ENCODE measurements at places on chromosomes 1 and 21.

DNA sequence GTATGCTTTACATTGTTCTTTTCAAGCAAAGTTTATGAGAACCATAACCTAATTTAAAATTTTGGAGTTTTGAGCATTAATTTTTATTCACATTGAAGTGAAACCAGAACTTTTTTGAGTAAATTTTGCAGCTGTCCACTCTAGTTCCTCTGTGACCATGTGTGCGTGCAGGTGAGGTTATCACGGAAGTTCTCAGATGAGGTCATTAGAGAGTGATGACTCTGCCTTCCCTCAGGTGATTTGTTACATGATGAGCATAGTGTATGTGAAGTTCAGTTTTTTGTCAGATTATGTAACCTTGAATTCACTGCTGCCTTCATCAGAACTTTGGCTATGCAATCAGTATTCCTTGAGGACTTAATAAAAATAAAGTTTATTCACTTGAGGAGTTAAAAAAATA lies 828.2 kb downstream of the ADGRL2 start:
- DNase-seq, result no peak

DNA sequence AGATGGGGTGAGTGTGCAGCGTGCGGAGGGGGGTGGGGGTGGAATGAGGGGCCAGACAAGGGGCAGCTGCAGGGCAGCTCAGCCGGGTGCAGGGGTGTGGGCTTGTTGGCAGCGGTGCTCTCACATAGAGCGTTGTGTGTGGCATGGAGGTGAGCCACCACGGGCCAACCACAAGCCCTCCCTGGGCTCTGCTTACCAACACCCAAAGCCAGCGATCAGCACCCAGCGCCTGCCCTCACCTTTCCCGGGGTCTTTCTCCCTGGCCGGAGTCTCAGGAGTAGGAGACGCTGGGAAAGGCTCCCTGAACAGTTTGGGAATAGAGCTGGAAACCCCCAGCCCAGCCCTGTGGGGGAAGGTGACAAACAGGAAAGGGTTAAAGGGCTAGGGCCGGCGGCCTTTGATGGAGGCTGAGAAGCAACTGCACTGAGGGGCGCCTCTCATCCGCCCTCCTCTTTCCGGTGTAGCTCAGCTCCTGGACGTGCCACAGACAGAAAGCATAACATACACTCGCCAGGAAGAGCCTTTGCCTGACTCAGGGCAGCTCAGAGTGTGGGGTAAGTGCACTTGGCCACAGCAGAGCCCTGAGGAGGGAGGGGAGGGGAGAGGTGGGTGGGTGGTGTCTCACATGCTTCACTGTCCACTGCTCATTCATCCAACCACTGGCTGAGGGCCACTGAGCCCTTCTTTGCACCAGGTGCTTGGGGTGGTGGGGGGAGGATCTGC lies 577 bp downstream of the IKBKE start:
- DNase-seq, result peak; percentile 60

DNA sequence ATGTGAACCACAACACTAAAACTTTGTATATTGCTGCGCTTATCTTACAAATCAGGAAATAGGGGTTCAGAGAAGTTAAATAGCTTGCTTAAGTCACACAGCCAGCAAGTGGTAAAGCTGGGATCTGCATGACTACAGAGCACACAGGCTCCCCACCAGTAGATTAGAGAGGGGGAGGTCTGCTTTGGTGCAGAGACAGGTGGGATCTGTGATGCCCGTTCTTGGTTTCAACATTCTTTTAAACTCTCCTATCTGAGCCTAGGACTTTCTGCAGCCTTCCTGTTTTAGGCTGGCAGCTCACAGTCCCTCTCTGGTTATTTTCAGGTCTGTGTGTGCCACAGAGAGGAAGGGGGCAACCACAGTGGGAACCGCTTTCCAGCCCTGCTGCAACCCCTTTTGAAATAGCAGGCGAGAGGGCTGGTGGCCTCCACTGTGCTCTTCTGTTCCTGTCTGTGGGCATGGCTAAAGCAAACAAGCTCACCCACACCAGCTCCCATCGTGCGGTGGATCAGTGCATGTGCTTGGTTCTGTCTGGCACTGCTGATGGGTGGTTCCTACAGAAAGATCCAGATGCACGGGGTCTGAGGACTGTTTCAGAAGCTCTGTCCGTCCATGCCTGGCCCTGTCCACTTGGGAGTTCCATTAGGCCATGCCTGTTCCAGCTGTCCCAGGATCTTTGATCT lies 1.7 kb upstream of the IL6R start:
- no peak for DNase-seq

DNA sequence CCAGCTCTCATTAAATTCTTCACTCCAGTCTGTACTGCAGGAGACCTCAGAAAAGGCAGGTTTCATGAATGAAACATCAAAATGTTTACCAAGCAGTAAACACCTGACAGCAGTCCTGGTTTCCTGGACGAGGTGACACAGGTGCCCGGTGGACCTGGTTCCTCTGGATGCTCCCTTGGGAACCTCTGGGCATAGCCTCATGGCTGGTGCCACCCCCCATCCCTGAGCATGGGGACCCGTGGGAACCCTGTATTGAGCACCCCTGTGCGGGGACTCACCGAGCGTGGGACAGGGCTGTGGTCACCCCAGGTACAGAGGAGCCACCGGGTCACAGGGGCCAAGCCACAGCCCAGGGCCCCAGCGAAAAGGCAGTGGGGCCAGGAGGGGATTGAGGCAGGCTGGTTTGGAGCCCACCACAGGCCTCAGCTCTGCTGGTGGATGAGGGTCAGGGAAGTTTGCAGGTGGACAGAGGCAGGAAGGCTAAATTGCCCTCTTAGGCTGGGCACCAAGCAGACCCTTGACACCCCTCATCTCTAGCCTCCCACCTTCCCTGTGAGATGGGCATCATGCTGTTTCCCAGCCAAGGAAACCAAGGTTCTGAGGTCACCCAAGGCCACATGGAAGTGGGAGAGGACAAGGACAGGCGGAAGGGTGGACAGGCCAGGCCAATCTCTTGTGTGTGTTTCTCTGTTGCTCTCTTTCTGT lies 158.4 kb downstream of the PTPRU start:
- no peak for DNase-seq

- no peak for DNase-seq
Measured at GRCh38 chr1:8255712-8256111, 62.2 kb upstream of the SLC45A1 start.

GRCh38 chr1:239125027-239125426 lies 261.3 kb upstream of the CHRM3 start:
- no peak for DNase-seq

DNA sequence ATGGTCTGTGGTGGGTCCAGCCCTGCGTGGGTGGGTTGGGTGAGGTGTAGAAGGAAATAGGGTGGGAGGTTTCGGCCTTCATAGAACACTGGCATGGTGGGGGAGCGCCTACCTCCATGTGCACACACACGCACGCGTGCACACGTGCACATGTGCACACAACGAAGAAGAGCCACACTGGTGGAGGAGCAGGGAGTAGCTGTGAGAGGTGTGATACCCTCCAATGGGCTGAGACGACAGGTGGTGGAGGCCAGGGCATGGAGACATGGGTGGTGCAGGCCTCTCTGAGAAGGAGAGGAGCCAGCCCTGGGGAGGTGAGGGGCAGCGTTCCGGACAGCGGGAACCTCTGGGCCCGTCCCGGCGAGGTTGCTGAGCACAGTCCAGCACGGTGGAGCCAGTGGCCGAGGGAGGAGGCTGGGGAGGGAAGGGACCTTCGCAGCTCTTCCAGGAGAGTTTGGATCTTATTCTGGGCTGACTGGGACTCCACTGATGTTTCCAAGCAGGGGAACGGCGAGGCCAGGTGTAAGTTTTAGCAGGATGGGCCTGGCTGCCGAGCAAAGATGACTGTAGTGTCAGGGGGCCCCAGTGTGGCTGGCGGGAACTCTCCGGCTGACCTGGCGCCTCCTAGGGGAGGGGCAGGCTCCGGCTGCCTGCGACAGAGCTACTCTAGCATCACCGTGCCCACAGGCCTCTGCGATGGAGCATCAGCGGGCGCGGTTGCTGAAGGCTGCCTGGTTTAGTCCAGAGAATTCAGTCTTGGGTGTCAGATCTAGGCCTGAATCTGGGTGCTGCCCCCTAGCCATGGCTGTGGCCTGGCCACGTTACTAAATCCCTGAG lies 107.2 kb downstream of the ARHGEF10L start:
- no peak for DNase-seq

- no peak for DNase-seq
Measured at GRCh38 chr1:8134546-8135235, 108.6 kb upstream of the ERRFI1 start.

GRCh38 chr1:12447307-12447706 lies 170.7 kb downstream of the DHRS3 start:
- no peak for DNase-seq

DNA sequence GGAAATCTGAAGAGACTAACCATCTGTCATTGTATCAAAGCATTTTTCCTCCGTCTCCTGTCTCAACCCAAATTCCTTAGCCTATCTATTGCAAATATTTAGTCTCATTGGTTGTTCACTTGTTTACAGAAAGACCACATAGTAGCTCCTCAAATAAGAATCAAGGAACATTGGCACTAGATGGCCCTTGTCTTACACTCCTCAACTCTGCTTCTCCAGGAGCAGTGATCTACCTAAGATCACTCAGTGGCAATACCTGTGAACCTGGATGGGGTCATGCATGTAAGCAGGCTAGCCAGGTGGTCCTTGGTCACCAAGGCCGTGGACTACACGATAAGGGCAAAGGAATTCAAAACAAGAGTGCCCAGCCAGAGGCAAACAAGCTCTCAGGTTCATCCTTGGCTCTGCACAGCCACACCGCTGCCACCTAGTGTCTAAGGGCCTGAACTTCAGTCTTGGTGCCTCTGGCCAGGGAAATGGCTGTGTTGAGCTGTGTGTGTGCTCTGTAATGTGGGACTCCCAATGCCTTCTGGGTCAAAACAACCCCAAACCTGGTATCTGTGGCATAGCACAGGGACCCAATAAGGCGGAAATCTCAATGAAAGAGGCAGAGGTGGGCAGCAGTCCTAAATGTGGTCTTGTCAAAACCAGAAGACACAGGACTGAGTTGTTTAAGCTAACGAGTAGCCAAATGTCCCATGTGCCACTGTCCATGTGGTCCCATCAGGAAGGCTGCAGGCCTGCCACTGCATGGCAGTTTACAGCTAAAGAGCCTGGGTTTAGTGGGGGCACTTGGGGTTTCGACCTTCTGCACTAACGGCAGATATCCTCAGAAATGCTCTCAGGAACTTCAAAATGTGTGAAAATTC lies 54.5 kb downstream of the GPR161 start:
- peak; percentile 72 for DNase-seq

DNA sequence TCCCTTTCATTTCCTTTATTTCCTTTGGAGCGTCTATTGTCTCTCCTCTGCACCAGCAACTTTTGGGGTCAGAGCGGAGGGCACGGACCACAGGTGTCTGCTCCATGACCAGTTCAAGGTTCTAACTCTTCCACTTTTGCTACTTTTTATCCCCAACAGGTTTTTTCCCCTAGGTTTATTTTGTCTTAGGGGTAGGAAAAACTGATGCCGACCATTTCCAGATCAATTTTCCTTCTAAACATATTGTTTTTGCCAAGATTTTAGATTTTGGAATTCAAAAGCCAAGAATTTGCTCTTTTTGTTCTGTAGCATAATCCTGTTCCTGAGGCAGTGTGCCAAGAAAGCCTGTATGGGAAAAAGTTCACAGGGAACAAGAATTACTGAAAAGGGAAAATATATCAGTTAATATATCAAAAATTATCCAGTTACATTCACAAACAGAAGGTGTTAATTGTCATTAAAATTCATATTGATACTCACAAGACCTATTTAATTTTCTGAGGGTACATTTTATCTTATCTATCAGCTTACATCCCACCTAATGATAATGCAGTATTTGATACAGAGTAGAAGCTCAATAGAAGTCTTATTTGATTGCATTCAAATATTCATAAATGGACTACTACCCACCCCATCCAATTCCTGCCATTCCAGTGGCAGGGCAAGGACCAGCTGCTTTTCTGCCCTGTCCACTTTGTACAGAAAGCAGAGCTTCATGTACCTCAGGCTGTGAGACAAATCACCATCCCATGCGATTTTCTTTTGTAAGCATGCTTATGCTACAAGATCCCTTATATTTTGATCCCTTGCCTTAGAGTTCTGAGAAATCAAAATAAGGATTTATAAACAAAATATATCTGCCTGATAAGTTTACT lies 31.2 kb downstream of the TSEN15 start:
- DNase-seq, result no peak

DNA sequence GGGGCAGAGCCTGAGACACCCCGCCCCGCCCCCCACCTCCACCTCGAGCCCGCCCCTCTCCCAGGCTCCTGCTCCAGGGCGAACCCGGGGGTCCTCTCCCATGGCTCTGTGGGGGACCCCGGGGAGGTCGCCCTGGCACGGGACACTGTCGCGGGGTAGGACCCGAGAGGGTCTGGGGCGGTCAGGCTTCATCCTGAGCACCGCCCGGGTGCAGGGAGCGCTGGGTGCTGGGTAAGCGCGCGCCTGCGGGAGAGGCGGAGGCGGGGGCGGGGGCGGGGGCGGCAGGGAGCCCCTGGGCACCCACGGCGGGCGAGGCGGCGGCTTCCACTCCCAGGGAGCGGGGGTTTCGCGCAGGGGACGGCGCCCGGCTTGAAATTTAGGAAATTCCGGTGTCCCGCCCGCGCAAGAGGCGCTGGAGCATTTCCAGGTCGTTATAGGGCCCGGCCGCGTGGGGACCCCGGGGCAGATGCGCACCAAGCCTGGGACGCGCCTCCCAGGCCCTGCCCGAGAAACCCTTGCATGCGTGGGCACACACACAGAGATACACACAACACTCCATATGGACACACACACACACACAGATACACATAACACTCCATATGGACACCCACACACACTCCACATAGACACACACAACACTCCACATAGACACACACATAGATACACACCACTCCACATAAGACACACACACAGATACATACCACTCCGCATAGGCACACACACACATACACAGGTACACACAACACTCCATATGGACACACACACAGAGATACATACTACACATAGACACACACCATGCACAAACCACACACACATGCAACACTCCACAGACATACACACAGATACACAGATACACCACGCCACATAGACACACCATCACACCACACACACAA lies 48.7 kb upstream of the SLC19A1 start:
- DNase-seq, result peak; percentile 12

GRCh38 chr1:46096269-46097148 lies 35.9 kb downstream of the PIK3R3 start:
- no peak for DNase-seq

DNA sequence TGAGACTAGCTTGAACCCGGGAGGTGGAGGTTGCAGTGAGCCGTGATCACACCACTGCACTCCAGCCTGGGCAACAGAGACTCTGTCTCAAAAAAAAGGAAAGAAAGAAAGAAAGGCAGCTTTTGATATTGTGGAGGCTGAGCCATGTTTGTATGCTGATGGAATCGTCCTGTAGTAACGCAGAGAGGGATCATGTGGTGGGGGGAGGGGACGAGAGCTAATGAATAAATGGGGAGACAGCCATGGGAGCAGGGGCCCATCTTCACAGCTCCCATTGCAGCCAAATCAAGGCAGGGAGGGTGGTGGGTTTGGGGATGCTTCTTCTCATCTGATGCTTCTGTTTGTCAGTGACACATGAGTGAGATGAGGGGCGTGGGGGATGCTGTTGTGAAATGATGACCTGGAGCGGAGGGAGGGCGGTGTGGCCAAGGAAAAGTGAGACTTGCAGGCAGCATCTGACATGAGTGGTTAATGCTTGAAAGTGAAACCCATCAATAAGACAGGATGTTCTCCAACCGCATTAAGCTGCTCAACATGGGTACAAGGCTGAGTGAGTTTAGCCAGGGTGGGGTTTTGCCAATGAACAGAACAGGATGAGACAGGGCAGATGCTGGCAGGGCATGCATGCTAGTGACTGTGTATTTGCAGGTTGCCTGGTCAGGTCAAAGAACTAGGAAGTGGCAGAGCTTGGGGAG lies 16.7 kb downstream of the SPATA21 start:
- no peak for DNase-seq

- no peak for DNase-seq
Measured at GRCh38 chr1:154837672-154838171, 32.4 kb downstream of the KCNN3 start.
